ENCODE measurements at places on chromosomes 1 and 21.

DNA sequence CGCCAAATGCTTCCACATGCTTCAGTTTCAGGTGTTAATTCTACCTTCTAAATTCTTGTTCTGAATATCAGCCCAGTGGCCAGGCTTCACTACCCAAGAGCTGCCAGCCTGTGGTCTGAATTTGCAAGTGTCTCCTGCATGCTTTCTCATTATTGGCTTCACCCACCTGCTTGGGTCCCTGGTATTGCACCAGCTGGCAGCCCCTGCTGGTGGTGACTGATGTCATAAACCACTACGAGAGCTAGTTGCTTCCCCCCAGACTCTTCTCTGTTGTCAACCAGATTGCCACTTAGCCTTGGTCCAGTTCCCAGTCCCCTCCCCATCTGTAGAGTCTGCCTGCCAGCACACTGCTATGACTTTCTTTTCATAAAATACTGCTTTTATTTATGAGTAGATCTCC lies 197.7 kb upstream of the DUSP10 start:
- no peak for DNase-seq

GRCh38 chr1:196423612-196424011 lies 184.6 kb downstream of the KCNT2 start:
- DNase-seq = no peak

DNA sequence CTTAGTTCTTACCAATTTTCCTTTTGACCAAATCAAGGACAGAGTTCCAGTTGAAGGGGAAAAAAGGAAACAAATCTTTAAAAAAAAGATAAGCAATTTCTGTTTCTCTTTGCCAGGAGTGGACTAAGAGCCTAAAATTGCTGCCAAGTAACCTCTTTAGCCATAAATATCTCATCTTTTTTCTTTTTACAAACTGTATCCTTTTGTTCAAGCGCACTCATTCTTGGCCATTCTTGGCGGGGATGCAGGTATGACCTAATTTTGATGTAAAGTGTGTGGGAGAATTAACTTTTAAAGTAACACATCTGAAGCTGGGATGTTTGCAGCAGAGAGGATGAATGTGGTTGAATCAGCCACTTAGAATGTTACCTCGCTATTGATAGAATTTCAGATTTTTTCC lies 13.4 kb upstream of the KIF1B start:
- DNase-seq = no peak

- DNase-seq = peak; percentile 30
Measured at GRCh38 chr1:210448297-210448892, 119.7 kb downstream of the HHAT start.

GRCh38 chr1:152026895-152027294 lies 9.9 kb downstream of the S100A11 start:
- no peak for DNase-seq

DNA sequence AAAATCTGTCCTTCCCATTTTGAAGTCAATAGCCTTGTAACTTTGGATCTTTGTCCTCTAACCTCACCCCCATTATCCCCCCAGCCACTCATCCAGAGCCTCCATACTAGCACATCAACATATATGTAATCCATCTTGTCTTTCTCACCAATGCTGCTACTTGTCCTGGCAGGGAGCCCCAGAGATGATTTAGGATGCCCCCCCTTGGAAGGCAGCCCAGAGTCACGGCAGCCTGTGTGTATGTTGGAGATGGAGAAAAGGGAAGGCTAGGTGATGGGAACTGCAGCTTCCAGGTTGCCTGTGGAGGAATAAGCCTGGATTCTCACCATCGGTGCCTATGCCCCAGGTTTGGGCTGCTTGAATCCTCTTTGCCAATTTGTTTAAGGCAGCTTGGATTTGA lies 51.7 kb upstream of the SCMH1 start:
- DNase-seq = no peak

- DNase-seq = no peak
Measured at GRCh38 chr1:196403803-196404690, 204.2 kb downstream of the KCNT2 start.

DNA sequence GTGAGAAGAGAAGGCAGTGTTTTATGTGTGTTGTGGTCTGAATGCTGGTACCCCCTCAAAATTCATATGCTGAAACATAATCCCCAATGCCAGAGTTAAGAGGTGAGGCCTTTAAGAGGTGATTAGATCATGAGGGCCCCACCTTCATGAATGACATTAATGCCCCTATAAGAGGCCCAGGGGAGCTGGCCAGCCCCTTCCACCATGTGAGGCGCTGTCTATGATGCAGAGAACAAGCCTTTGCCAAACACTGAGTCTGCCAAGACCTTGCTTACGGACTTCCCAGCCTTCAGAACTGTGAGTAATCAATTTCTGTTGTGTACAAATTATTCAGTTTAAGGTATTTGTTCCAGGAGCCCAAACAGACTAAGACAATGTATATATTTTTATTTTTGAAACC lies 20.2 kb downstream of the CAPZB start:
- DNase-seq = no peak

Data from HTR-8/SVneo (cell line).